ENCODE measurements at places on chromosomes 2 and 18.

DNA sequence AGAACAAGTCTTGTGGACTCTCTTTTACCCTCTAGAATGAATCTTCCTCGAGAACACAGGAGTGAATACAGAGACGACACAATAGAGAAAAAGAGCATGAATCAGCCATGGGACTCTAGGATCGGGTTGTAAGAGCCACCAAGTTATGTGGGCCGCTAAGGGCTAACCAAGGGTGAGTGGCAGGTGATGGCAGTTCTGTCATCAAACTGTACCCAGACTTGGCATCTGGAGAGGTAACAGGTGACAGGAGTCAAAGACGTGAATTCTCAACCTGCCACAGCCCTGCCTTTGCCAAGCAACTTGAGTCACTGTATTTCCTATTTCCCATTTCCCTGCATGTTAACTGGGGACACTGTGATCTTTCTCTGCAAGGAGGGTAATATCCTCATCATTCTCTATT, 11.2 kb downstream of the SERPINE2 start:
- no peak for DNase-seq
- H3K27ac ChIP-seq, result no peak overlapping the region
- H3K4me3 ChIP-seq, result no peak overlapping the region
- peaks cover 46% of the 10 kb centered on the region for H3K4me1 ChIP-seq
- no peaks in the 10 kb centered on the region for H3K27me3 ChIP-seq
- no peaks in the 10 kb centered on the region for H3K36me3 ChIP-seq

- no peak overlapping the region for H3K27ac ChIP-seq
- no peaks in the 10 kb centered on the region for H3K27me3 ChIP-seq
- H3K4me1 ChIP-seq, result no peaks in the 10 kb centered on the region
- H3K36me3 ChIP-seq, result no peaks in the 10 kb centered on the region
Observed at GRCh38 chr2:64396551-64396950, 57.4 kb upstream of the LGALSL start.

GRCh38 chr2:134402410-134402809, 148.5 kb downstream of the MGAT5 start:
- H3K4me3 ChIP-seq, result no peak overlapping the region
- H3K4me1 ChIP-seq, result no peaks in the 10 kb centered on the region

GRCh38 chr2:120344976-120345581, 857 bp upstream of the INHBB start:
- H3K4me3 ChIP-seq, result no peak overlapping the region
- peaks cover 28% of the 10 kb centered on the region for H3K27me3 ChIP-seq
- H3K36me3 ChIP-seq, result no peaks in the 10 kb centered on the region
- H3K4me1 ChIP-seq, result peaks cover 13% of the 10 kb centered on the region

- H3K4me3 ChIP-seq, result no peak overlapping the region
- H3K4me1 ChIP-seq, result no peaks in the 10 kb centered on the region
- H3K27ac ChIP-seq, result no peak overlapping the region
- DNase-seq, result no peak
- H3K36me3 ChIP-seq, result no peaks in the 10 kb centered on the region
- H3K27me3 ChIP-seq, result no peaks in the 10 kb centered on the region
Observed at GRCh38 chr2:179524809-179525339, 260.2 kb upstream of the SESTD1 start.

GRCh38 chr2:19979932-19980331, 10.0 kb downstream of the WDR35 start:
- no peak for DNase-seq
- H3K27me3 ChIP-seq, result no peaks in the 10 kb centered on the region
- H3K36me3 ChIP-seq, result no peaks in the 10 kb centered on the region
- H3K27ac ChIP-seq, result no peak overlapping the region
- H3K4me3 ChIP-seq, result no peak overlapping the region

DNA sequence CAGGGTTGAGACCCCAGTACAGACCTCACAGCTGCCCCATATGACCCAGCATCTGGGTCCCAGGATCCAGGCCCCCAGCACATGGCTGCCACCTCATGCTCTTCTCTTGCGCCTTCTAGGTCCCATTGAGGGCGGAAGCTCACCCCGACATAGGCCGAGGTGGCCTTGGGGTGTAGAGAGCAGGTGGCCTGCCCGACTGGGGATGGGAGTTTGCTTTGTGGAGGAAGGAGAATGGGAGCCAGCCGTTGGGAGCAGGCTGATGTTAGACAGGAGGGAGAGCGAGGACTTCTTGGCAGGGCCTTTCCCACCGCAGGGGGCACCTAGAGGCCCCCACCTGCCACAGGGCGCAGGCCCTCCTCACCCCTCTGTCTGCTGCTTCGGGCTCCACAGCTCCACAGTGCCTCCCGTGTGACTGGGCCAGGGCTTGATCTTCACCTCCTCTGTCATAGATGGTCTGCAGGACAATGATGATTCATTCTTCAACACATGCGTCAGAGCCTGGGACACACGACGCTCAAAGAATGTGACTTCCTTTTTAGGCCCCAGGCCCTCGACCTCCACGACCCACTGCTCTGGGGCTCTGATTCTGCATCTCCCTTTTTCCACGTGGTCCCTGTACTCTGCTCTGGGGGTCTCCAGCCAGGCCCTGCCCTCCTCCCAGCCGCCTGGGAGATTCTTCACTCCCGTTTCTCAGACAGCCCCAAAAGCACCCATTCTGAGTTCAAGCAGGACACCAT, 86.6 kb upstream of the ODC1 start:
- H3K27me3 ChIP-seq, result no peaks in the 10 kb centered on the region
- H3K36me3 ChIP-seq, result no peaks in the 10 kb centered on the region
- H3K27ac ChIP-seq, result no peak overlapping the region
- H3K4me1 ChIP-seq, result no peaks in the 10 kb centered on the region

GRCh38 chr2:101395545-101396315, 8.4 kb upstream of the CREG2 start:
- H3K27ac ChIP-seq, result no peak overlapping the region
- no peaks in the 10 kb centered on the region for H3K36me3 ChIP-seq
- no peak overlapping the region for H3K4me3 ChIP-seq
- peaks cover 6% of the 10 kb centered on the region for H3K27me3 ChIP-seq

DNA sequence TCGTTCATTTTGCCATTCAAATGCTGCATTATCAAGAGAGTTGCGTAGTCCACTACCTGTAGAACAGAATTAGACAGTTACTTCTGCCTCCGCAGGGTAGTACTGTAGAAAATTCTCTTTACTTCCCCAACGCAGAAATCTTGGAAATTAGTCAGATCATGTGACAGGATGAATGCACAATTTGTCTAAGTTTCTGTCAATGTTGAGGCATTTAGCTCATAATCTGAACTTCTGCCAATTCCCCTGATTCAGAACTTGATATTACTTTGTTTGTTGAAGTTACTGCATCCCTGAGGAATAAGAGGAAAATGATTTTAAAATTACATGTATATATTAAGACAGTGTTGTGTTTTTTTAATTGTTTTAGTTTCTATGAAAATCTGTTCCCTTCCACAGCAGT, 83.4 kb downstream of the TTC27 start:
- H3K36me3 ChIP-seq, result no peaks in the 10 kb centered on the region
- no peaks in the 10 kb centered on the region for H3K27me3 ChIP-seq
- no peak overlapping the region for H3K27ac ChIP-seq
- H3K4me1 ChIP-seq, result no peaks in the 10 kb centered on the region
- no peak overlapping the region for H3K4me3 ChIP-seq

- no peak for DNase-seq
- H3K36me3 ChIP-seq, result no peaks in the 10 kb centered on the region
- no peak overlapping the region for H3K4me3 ChIP-seq
- no peaks in the 10 kb centered on the region for H3K27me3 ChIP-seq
- H3K27ac ChIP-seq, result no peak overlapping the region
- no peaks in the 10 kb centered on the region for H3K4me1 ChIP-seq
Observed at GRCh38 chr2:36059691-36060090, 295.9 kb upstream of the CRIM1 start.

GRCh38 chr2:156342254-156343095, 10.0 kb upstream of the NR4A2 start:
- H3K27me3 ChIP-seq, result no peaks in the 10 kb centered on the region
- H3K36me3 ChIP-seq, result no peaks in the 10 kb centered on the region
- peak overlapping the region; percentile 86 for H3K4me3 ChIP-seq
- peak; percentile 95 for DNase-seq

- no peak overlapping the region for H3K27ac ChIP-seq
- no peaks in the 10 kb centered on the region for H3K36me3 ChIP-seq
- H3K27me3 ChIP-seq, result no peaks in the 10 kb centered on the region
- no peaks in the 10 kb centered on the region for H3K4me1 ChIP-seq
- no peak overlapping the region for H3K4me3 ChIP-seq
Observed at GRCh38 chr2:48249025-48249424, 280.9 kb upstream of the STON1 start.

DNA sequence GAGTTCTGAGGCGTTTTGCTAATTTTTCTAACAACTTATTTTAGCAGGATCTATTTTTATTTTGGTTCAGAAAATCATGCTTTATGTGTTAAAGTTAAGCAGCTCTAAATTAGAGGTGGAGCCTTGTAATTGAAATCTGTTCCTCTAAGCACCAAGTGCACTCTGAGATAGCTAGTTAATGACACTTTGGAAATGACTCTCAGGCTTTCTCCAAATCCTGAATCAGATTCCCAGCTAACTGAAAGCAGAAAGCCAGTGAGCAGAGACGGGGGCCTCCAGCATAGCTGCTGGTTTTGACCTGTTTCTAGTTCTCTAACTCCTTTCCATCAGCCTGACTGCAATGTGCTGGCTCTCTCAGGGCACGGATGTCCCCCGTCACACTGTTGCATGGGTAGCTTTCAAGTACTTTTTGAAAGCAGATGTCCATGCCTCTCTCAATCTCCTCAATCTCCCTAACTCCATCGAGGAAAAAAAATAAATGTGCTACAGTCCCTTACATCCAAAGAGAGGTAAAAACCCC, 326.5 kb downstream of the SATB2 start:
- DNase-seq, result no peak
- H3K27me3 ChIP-seq, result no peaks in the 10 kb centered on the region
- H3K4me1 ChIP-seq, result no peaks in the 10 kb centered on the region
- H3K4me3 ChIP-seq, result no peak overlapping the region
- H3K36me3 ChIP-seq, result no peaks in the 10 kb centered on the region

- no peaks in the 10 kb centered on the region for H3K36me3 ChIP-seq
- H3K27me3 ChIP-seq, result no peaks in the 10 kb centered on the region
- no peak overlapping the region for H3K27ac ChIP-seq
- no peak overlapping the region for H3K4me3 ChIP-seq
- DNase-seq, result no peak
- no peaks in the 10 kb centered on the region for H3K4me1 ChIP-seq
Observed at GRCh38 chr2:49248506-49248905, 94.2 kb upstream of the FSHR start.

DNA sequence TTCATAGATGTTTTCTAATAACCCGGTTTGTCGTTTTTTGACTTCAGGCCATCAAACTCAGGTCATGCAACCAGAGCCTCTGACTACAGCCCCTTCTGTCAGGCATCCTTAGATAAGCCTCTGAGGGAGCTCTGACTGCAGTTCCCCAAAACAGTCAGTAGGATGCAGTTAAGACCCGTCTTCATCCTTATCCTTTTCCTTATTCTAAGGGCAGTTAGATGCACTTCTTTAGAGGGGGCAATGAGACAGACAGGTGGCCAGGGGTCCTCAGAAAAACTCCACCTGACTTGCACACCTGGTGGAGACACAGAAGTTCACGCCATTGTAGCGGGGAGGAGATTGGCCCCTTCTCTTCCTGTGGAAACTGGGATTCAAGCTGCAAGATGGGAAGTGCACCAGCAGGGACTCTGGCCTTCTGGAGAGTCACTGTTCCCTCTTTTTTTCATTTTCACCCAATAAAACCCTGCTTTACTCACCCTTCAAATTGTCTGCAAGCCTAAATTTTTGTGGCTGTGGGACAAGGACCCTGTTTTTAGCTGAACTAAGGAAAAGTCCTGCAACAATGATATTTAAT, 104.8 kb upstream of the TFPI start:
- H3K4me3 ChIP-seq, result no peak overlapping the region
- no peaks in the 10 kb centered on the region for H3K36me3 ChIP-seq
- H3K27ac ChIP-seq, result no peak overlapping the region
- no peaks in the 10 kb centered on the region for H3K4me1 ChIP-seq

DNA sequence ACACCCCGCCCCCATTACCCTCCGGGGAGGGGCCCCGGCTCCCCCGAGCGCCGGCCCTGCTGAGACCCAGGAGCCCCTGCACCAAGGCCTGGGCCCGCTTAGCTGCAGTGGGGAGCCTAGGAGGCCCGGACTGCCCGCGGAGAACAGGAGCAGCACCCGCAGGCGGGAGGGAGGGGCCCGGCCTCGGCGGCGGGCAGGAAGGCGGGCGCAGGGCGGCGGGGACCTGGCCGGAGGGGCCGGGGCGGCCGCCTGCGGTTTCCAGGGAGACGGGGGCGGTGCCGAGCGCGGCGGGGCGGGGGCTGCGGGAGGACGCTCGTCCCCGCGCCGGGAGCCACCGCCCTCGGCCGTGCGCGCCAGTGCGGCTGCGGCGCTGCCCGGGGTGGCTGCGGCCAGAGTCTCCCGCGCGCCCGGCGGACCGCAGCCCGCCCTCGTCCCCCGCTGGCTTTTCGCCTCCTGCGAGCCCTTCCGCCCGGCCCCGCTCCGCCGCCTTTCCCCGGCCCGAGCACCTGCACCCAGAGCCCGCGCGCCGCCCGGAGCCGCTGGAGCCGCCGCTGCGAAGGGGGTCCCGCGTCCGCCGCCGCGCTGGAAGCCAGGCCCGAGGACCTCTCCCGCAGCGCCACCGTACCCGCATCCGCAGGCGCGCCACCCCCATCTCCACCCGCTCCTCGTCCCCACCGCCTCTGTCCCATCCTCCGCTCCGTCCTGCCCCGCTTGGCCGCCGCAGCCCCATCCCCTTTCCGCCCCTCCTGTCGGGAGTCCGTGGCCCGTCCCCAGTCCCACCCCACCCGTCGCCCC, 17.2 kb downstream of the GPC1 start:
- H3K4me3 ChIP-seq, result no peak overlapping the region
- H3K36me3 ChIP-seq, result no peaks in the 10 kb centered on the region
- peak; percentile 45 for DNase-seq
- no peaks in the 10 kb centered on the region for H3K4me1 ChIP-seq
- H3K27ac ChIP-seq, result no peak overlapping the region
- peaks cover 40% of the 10 kb centered on the region for H3K27me3 ChIP-seq

- no peak overlapping the region for H3K27ac ChIP-seq
- DNase-seq, result no peak
- H3K4me1 ChIP-seq, result peaks cover 22% of the 10 kb centered on the region
- H3K36me3 ChIP-seq, result no peaks in the 10 kb centered on the region
- no peak overlapping the region for H3K4me3 ChIP-seq
- no peaks in the 10 kb centered on the region for H3K27me3 ChIP-seq
Observed at GRCh38 chr2:11131166-11131920, 23.9 kb upstream of the SLC66A3 start.

GRCh38 chr18:14939141-14939540, 191.2 kb downstream of the ANKRD30B start:
- no peak overlapping the region for H3K27ac ChIP-seq
- DNase-seq, result no peak
- H3K36me3 ChIP-seq, result no peaks in the 10 kb centered on the region

- no peak overlapping the region for H3K27ac ChIP-seq
- H3K4me1 ChIP-seq, result no peaks in the 10 kb centered on the region
- H3K27me3 ChIP-seq, result peaks cover 4% of the 10 kb centered on the region
- DNase-seq, result no peak
Observed at GRCh38 chr2:19380532-19380931, 22.1 kb upstream of the OSR1 start.

- H3K27me3 ChIP-seq, result no peaks in the 10 kb centered on the region
- H3K4me3 ChIP-seq, result no peak overlapping the region
- no peaks in the 10 kb centered on the region for H3K4me1 ChIP-seq
- no peak overlapping the region for H3K27ac ChIP-seq
- DNase-seq, result no peak
- H3K36me3 ChIP-seq, result no peaks in the 10 kb centered on the region
Observed at GRCh38 chr2:49351560-49351959, 197.2 kb upstream of the FSHR start.

Data from CD8-positive, alpha-beta memory T cell (primary cell).